ENCODE measurements at places on chromosomes 5 and 9.
A peak's percentile ranks its signal among the peaks of the same experiment; 100 is the strongest.

DNA sequence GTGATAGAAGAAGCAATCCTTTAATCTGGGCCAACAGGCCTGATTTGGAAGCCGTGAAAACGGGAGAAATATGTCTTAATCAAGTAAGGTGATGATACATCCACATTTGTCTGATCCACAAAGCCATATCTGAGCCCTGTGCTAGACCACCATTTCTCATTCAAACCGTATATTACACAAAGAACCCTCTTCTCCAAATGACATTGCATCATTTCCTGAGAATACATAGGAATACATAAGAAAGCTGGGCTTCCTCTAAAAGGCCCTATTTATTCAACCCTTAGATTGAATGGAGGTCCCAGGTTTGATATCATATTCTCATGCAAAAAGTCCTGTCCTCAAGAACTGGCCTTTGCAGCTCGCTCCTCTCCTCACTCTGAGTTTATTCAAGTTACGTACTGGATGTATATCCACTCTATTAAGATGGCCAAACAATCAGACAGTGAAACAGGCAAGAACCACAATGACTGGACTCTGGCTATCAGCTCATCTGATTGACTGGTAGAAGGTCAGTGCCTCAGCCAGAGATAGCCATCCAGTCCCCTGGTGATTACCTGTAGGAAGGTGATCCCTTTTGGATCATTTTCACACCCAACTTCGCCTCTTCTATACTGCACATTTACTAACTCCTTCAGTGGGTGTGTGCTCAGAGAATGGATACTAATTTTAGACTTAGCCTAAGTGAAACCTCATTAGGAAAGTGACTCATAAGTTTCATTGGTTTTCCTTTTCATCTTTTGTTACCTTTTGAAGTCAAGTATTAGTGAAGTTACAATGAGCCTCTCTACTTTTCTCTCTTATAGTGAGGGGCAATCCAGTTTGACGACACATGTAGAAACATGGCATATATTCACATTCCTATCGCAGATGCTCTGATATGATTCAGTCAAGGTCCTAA is 167.6 kb upstream of the WWC1 start:
- DNase-seq, result peak; percentile 57

DNA sequence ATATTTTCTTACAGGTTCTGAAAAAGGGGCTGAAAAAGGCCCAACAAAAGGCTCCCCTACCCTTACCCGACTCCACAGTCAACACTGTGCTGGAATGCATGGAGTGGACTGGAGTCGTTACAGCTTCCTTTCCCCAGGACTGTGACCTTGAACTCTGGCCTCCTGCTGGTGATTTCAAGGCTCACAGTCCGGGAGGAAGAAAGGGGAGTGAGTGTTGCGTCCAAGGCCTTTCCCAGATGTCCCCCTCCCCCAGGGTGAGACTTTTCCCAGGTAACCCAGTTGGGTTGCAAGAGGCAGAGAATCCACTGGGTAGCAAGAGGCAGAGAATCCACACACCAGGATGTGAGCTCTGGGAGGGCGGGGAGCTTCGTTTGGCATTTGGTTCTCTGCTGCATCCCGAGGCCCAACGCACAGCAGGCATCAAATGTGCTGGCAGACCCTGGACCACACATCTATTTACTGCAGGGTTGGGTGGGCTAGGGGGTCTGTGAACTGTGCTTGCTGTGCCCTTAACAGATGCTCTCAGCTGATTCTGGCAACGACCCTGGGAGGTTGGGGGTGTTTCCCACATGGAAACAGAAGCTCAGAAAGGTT is 37.5 kb downstream of the FABP6 start:
- DNase-seq, result no peak

DNA sequence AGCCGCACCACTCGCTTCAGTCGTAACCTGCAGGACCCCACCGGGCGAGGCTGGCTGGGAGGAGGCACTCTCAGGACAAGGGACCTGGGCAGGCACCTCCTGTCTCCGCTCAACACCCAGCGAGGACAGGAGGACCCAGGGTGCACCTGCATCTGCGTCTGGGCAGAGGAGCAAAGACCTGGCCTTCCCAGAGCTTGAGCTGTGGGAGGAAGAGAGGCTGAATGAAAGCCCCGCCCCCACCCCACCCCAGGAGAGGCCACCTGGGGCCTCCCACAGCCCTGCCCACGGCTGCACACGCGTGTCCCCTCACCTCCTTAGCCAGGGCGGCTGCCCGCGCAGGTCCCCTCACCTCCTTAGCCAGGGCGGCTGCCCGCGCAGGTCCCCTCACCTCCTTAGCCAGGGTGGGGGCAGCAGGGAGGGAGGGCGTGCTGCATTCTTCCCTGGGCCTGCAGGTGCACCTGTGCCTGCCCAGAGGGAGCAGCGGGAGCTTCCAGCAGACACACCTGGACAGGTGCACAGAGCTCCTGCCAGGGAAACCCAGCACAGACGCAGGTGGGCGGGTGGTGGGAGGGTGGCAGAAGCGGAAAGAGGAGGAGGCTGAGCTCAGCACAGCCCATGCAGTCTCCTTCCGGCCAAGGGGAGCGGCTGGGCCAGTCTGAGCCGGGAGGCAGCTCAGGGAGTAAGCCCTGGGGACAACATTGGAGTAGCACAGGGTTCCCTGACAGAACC is 18.5 kb upstream of the SLC12A7 start:
- DNase-seq, result no peak

GRCh38 chr5:5317976-5318375 is 104.5 kb upstream of the ICE1 start:
- DNase-seq, result no peak

DNA sequence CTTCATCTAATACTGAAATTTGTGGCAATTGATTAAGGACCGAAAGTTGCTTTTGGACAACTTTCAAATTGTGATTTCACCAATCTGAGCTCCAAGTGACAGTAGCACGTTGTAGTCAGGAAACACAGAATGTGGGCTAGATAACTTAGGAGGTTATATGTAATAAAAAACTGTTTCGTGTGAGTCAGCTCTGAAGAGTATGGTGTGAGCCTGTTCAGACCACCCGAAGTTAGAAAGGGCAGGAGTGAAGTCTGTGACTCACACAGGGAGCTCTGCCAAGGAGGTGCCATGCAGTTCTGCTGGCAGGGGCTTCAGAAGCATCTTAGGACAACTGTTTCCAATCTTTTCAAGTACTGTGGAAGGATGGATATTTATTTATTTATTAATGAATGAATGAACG is 16.4 kb upstream of the ZBTB34 start:
- DNase-seq, result no peak

DNA sequence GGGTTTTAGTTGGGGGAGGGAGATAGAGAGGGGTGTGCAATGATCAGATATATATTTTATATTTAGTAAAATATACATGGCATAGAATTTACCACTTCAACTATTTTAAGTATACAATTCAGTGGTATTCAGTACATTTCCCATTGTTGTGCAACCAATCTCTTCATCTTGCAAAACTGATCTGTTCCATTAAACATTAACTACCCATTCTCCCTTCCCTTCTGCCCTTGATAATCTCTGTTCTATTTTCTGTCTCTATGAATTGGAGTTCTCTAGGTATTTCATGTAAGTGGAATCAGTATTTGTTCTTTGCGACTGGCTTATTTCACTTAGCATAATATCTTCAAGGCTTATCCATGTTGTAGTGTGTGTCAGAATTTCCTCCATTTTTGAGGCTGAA is 38.6 kb downstream of the TGFBI start:
- DNase-seq, result no peak

GRCh38 chr5:124512236-124512635 is 234.2 kb downstream of the ZNF608 start:
- no peak for DNase-seq

DNA sequence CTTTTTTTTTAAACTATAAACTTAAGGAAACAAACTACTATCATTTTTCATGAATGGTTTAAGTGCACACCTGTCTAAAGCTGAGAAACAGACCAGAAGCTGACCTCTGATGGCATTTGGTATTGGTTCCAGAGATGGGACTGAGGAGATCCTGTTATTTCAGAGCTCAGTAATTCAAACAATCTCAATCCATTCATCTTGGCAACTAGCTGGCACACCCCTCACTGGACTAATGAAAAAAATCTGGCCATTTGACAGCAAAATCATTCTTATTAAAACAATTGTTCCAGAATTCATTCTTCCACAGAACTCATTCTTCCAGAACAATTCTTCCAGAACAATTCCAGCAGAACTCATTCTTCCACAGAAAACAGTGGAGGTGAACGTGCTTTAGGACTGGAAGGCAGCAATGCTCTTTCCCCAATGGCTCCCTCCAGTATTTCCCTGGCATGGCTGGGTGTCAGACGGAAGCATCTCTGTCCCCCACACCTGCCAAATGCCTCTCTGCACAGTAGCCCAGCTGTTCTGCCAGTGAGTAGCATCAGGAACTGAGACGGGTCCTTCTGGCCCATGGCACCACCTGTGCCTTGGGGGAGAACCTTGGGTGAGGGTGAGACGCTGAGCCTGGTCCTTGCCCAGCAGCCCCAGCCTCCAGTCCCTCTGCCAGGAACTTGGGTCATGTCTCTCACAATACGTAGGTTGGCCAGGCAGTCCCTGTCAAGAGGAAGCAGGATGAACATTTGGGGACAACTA is 87.5 kb upstream of the EQTN start:
- DNase-seq, result no peak

Measured in GM06990 (cell line).